ENCODE measurements at places on chromosomes 11 and 22.

- DNase-seq: no peak
These were observed 194.8 kb downstream of the MIAT start for GRCh38 chr22:26852176-26852575.

DNA sequence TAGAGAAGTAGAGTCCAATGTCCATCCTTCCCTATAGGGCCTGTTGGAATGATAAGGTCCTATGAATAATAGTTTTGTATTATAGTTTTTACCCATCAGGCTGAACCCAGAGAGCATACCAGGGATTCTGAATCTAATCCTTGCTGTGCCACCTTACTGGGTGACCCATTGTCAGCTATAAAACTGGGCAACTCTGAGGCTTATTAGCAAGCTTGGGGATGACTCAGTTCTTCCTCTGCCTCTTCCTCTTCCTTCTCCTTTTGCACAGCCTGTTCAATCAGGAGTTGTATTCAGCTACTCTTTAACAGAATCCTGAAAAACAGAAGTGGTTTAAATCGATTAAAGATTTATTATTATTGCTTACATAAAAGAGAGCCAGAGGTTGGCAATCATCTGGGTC lies 8.9 kb downstream of the HEPHL1 start:
- DNase-seq: no peak

DNA sequence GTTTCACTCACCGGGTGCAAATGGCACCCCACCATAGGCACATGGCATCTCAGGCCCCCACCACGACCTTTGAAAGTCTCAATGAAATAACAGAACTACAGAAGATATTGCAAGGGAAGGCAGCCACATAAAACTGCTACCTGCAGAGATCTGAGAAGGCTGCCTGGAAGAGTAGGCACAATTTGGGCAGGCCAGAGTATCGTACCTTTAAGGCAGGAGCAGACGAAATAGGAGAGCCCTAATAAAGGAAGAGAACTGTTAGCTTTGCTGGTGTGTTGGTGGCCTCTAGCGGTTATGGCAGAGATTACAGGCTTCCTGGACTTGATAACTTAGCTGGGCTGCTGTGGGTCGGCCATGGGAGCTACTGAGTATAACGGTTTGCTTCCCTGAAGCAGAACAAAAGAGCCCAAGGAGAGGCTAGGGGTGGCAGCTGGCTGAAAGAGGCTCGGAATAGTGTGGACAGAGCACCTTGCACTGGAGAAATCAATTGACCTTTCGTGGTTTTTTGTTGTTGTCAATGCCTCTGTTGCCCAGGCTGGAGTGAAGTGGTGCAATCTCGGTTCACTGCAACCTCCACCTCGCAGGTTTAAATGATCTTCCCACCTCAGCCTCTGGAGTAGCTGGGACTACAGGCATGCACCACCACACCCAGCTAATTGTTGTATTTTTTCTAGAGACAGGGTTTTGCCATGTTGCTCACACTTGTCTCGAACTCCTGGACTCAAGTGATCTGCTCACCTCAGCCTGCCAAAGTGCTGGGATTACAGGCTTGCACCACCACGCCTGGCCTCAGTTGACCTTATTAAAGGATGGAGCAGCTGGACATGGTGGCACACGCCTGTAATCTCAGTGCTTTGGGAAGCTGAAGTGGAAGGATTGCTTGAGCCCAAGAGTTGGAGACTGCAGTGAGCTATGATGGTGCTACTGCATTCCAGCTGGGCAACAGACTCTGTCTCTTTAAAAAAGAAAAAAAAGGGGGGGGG lies 4.8 kb downstream of the SDF2L1 start:
- DNase-seq: peak; percentile 86

DNA sequence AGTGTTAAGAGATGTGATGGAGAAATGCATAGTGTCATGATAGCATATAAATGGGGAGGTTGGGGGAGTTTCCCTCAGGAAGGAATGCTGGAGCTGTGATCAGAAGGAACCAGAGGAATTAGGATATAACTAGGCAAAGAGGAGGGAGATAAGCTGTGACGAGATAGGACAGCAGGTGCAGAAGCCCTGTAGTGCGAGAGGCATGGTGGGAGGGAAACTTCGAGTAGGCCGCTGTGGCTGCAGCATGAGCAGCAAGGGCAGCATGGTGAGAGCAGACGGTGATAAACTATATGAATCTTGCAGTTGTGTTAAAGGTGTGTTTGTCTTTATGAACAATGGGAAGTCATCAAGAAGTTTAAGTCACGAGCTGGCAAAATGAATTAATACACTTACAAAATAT lies 109.9 kb downstream of the EMSY start:
- DNase-seq: no peak

DNA sequence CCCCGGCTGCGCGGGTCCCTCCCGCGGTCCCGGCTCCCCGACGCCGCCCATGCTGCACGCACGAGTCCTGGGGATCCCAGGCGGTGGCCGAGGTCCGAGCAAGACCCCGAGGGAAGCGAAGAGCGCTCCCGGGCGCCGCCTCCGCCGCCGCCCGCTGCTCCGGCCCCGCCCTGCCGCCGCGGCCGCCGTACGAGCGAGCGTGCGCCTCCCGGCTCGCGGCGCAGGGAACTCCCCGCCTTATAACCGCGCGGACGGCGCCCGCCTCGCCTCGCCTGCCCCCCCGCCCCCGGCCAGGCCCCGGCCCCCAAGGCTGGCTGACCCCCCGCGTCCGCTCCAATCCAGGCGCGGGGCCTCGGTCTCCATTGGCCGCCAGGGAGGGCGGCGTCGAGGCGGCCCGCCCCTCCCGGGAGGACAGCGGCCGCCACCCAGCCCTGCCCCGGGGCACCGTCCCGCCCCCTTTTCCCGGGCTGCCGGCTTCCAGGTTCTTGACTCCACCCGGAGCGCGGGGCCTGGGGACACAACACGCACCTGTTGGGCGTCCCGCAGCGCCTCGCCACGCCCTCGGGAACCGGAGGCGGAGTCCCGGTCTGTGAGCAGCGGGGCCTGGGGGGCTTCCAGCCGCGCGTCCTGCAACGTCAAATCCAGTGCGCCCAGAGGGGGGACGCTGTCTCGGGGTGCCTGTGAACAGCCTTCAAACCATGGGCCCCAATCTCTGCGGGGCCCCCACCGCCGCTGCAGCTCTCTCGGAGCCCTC lies at the start of gene FADS3:
Gene FADS3, minus strand, starts transcription at position 215 of the 754 bp plus-strand sequence. Its CDS starts 164 bp downstream, at position 51.
- DNase-seq: peak; percentile 54

- no peak for DNase-seq
These were observed 404.5 kb downstream of the LARGE1 start for GRCh38 chr22:33515795-33516194.

DNA sequence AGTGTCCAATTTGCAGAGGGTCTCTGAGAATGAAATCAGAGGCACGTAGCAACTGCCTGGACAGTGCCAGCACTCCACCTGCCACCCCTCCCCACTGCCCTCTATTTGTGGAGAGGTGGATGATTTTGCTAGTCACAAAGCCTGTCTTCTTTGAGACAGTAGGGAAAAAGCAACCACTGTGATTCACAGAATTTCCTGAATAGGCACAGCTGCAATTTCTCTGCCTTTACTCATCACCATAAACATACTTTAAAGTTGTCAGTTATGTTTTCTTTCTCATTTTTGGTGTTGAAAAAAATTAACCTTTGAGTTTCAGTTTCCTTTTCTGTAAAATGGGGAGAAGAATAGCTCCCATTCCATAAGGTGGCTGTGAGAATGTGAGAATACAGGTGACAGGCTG lies 134.3 kb downstream of the TEAD1 start:
- no peak for DNase-seq

DNA sequence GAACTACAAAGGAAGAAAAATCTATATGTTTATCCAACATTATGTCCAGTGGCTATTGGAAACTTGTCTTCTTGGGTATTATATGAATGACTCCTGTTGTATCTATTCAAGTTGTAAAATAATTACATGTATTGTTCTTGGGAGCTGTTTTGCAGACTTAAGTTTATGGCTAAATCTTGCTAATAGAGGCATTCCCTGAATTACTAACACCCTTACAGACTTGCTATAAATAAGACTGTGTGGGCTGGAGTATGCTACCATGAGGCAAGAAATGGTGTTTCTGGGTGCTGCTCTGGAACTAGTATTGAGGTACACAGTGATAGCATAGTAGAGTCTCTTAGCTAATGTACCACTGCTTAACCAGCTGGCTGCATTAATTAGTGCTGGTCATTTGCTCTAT lies 155.1 kb downstream of the HIPK3 start:
- no peak for DNase-seq

DNA sequence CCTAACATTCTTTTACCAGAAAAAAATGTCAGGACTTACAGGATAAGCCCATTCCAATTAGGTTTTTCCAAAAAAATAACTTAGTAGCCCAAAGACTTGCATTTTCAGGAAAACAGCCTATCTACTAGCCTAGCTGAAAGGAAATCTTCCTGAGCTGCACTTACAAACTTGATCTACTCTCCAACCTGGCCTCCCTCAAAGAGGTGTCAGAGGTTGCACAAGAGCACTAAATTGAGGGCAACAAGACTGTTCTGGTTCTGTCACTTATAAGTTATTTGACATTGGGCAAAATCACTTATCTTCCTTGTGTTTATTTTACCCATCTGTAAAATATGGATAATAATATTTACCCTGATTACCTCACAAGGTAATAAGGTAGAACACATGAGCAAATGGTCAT lies 7.9 kb upstream of the SOX6 start:
- no peak for DNase-seq

DNA sequence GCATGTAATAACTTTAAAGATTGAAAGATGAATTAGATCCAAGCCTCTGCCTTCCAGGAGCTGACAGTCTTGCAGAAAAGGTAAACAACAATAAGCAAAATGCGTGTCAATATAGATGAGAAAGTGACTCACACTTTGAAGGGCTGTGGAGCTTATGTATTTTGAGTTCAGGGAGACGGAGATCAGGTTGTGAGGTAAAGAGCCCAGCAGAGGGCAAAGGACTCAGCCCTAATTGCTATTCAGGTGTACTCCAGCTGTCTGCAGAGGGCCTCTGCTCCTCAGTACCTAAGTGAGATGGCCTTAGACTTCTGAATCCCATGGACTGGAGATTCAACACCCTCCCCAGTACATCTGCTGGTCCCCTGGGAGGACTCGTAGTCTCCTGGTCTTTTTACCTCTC lies 22.9 kb upstream of the CTR9 start:
- no peak for DNase-seq

GRCh38 chr22:37062376-37062675 lies 10.8 kb downstream of the KCTD17 start:
- no peak for DNase-seq

GRCh38 chr22:50192436-50193204 lies 6.9 kb downstream of the TRABD start:
- DNase-seq: peak; percentile 38

DNA sequence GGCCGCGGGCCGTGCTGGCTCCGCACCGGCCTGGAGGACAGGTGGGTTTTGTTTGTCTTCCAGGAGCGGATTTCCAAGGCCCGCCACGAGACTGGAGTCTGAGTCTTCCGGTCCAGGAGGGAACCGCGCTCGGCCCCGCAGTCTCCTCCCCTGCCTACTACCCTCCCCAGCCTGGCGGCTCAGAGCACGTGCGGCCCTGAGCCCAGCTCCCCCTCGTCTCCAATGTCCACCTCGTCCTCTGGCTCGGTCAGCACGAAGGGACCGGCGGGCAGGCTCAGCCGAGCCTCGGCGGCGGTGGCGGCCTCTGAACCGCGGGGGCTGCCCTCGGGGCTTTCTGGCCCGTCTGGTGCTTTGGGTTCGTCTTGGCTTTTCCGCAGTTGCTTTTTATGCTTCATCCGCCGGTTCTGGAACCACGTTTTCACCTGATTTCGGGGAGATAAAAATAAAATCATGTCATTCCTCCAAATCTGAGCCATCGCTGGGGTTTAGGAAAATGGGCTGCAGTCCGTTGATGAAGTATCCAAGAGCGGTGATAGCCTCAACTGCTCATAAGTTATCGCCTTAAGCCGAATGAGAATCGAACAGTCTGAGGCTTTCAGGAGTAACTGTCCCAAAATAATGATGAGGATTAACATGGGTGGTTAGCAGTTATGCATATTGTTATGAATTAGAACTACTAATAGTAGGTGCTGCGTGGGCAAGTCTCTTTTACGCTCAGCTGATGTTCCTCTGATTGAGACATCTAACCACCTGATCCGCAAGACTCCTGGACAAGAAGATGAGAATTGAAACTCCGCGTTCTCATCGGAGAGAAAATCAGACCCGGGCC lies 4.0 kb downstream of the BSX start:
- no peak for DNase-seq

GRCh38 chr22:19656541-19657251 lies 57.6 kb upstream of the SEPTIN5 start:
- DNase-seq: no peak

DNA sequence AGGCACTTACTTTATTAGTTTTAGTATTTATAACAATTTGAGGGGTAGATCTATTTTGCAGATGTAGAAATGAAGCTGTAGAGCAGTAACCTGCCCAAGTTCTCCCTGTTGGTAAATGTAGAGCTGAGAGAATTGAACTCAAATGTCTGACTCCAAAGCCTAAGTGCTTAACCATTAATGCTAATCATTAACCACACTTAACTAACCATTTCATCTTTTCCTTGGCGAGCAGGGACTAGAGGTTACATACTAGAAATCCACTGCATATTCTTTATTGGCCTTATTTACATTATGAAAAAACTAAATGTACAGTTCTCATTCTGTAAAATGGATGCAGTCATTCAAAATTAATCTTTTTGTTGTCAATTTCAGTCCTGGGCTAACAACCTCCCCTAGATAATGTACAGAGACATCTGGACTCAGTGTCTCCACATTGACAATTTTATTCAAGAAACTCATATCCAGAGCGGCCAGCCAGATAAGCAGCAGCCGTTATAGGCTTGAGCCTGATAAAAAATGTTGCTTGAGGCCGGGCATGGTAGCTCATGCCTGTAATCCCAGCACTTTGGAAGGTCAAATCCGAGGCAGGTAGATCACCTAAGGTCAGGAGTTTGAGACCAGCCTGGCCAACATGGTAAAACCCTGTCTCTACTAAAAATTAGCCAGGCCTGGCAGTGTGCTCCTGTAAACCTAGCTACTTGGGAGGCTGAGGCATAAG lies 76.7 kb upstream of the PICALM start:
- DNase-seq: no peak

DNA sequence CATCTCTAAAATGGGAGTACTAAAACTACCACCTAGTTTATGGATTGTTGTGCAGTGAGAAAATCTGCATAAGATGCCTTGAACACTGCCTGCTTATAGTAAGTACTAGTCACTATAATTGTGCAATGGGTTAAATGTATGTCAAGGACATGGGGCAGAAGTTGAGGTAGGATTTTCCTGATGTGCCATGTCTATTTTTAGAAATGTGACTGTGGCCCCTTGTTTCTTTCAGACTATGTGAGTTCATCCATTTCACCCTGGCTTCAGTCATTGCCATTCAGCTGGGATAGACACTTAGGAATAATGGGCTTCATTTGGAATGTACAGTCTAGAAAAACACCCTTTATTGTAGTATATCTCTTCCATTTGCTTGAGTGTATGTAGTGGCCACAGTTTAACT lies 51.4 kb downstream of the BDNF start:
- DNase-seq: no peak

Data from activated CD4-positive, alpha-beta T cell treated with anti-CD3 and anti-CD28 coated beads for 48 hours (primary cell).